Left forelimb (tissue), 1 donor: ENCODE measurements at places on chromosomes 3 and 15.
A peak's percentile ranks its signal among the peaks of the same experiment; 100 is the strongest.

GRCh38 chr3:133271539-133271938 is 128.3 kb upstream of the BFSP2 start:
- DNase-seq = no peak

- DNase-seq = no peak
These were observed 49.9 kb downstream of the PSMD6 start for GRCh38 chr3:63973406-63973805.

DNA sequence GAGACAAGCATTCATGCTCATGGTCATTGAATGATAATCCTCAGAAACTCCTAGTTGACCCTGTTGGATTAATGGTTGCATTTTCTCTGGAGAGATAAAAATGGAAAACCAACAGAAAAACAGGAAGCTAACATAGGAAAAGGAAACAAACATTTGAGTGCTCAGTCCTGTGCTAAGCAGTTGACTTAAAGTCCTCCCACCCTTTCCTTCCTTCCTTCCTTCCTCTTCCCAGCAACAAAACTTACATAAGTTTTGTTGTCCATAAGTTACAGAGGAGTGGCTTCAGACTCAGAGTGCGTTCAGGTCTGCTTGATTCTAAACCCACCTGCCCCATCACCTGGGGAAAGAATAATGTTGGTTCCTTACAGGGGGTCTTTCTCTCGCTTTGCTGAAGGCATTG is 163.8 kb upstream of the RGMA start:
- no peak for DNase-seq

- DNase-seq = peak; percentile 55
These were observed 22.0 kb upstream of the PIGZ start for GRCh38 chr3:196990601-196991007.

GRCh38 chr3:16277471-16277870 is 12.5 kb downstream of the OXNAD1 start:
- DNase-seq = no peak

DNA sequence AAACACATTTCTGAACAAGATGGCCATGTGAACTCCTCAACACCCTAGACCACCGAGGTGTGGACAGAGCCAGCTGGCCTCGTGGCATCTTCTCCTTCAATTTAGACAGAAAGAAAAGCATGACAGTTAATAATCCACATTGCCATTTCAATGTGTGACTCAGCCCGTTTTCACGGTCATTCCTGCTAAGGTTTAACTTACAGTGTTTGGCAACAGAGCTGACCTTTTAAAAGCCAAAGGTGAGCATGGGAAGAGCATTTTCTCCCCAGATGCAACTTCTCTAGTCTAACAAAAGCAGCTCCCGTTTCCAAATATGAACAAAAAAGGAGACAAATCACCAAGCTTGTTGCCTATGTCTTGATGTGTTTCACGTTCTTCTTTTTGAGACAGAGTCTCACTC is 417.6 kb upstream of the WNT5A start:
- no peak for DNase-seq

- DNase-seq = no peak
These were observed 960 bp downstream of the THBS1 start for GRCh38 chr15:39581793-39582285.

DNA sequence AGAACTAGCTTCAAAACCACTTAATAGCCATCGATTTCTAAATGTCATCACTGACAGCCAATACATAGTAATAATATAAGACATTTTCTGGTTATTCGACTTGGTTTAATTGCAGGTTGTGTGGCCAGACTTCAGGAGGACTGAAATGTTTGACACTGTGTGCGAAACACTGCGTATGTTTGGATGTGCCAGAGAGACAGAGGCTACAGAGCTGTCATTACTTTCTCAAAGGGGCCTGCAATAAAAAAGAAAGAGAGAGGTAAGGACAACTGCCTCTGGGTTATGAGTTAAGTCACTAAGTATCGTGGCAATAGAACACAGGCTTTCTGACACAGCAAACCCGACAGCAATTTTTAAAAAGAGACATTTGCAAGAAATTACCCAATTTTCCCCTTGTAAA is 882 bp downstream of the LMOD3 start:
- DNase-seq = no peak

DNA sequence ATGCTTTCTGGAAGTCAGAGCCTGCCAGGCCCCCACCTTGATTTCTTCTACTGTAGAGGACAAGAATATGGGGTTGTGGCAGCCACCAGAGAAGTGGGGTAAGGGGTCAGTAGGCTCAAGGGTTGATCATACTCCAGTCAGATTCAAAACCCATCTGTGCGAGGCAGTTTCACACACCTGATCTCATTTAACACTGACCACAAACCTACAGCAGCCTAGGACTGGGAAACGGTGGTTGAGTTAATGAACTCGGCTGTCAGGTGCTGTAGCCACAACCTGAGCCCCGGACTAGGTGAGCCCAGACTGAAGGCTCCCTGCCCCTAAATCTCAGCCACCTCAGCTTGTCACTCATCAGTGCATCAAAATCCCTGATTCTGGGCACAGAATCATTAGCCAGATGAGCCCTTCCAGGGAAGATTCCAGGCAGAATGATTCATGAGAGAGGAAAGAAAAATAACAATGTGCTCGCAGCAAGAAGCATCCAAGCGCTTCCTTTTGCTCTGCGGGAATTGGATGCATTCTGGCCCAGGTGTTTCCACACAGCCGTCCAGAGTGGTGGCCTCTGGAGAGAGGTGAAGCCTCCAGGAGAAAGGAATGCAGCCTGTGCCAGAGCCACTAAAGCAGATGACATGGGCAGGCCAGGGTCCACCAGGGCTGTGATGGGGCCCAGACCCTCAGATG is 102.1 kb downstream of the SRGAP3 start:
- DNase-seq = no peak

DNA sequence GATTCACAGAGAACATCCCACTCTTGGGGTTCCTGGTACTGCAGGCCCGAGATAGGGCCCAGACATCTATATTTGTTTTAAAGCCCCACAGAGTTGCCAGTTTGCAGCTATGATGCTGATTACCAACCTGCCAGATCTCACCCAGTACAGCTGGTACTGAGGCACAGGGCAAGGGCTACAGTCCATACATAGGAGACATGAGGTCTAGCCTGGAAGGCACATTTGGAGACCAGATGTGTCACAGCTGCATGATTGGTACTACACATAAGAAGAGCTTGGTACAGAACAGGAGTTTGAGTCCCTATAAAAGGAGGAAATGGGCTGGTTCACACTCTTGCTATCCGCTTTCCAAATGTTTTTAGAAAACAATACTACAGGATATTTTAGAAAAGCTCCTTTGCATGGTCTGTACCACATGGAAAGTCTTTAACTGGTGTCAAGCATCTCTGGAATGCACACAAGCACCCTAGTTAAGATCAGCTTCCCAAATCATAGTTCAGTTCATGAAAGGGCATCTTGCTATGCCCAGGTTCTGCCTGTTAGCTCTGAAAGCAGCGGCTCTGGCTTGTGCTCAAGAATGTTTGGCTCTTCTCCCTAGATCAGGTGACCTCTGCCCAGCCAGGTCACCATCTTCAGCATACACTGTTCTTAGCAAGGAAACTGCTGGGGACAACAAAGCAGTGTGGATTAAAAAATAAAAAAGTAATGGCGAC is 20.6 kb downstream of the MTMR14 start:
- no peak for DNase-seq

DNA sequence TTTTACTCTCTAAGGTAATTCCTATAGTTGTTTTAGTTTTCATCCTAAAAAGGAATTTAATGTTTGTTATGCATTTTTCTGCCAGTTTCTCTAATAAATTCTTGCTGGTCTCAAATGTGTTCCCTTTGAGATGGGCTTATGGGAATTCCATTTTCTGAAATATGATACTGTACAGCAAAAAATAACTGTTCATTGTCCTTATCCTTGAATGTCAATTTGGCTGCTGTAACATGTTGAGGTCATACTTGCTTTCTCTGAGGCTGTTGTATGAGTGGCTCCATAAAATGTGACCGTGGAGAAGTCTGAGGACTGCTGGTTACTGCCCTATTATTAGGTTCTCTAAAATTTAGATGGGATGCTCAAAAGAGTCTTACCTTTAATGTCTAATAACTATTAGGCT is 266.5 kb downstream of the ADAMTS17 start:
- no peak for DNase-seq

- no peak for DNase-seq
These were observed 265.6 kb upstream of the ATP11B start for GRCh38 chr3:182527745-182528144.
